ENCODE measurements at places on chromosomes 11 and 22. TPM values are rescaled to one million over a fixed set of nuclear protein-coding genes. Genes with fewer than 3 reads are reported as not detected.

GRCh38 chr11:76589964-76590950 is 80.3 kb downstream of the LRRC32 start:
- H3K4me1 ChIP-seq, result peaks cover 72% of the 10 kb centered on the region
- DNase-seq, result no peak
- H3K36me3 ChIP-seq, result no peaks in the 10 kb centered on the region
- no peak overlapping the region for H3K4me3 ChIP-seq

Gene SCO2
- total RNA-seq, result 10.5 TPM

Gene OR4D5
- total RNA-seq, result not detected

Gene PIWIL4
- 0.65 TPM for total RNA-seq

Gene RIMBP3B
- 0.84 TPM for total RNA-seq

All from activated CD4-positive, alpha-beta T cell treated with anti-CD3 and anti-CD28 coated beads, Interleukin-2, amount 10 ng/mL, durations not matched to agents 7 days and 5 days (primary cell).